ENCODE measurements at places on chromosomes 6 and 20.

- no peak for DNase-seq
Observed at GRCh38 chr20:56566621-56567020, 33.6 kb downstream of the FAM209B start.

- no peak for DNase-seq
Observed at GRCh38 chr20:49582413-49583334, 14.7 kb upstream of the PTGIS start.

DNA sequence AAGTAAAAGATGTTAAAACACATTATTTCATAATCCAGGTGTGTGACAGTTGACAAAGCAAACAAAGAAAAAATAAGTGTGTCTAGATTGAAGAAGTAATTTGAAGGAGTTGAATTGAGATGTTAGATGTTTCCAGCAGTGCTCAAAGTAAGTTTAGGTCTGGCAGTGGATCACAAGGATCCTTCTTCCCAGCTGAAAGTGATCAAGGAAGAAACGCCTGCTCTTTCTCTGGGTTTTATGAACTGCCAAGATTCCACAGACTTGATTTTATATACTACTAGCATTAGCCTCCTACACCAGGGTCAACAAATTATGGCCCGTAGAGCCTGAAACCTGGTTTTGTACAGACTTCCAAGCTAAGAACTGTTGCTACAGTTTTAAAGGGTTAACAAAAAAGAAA is 30.3 kb downstream of the STX7 start:
- no peak for DNase-seq

DNA sequence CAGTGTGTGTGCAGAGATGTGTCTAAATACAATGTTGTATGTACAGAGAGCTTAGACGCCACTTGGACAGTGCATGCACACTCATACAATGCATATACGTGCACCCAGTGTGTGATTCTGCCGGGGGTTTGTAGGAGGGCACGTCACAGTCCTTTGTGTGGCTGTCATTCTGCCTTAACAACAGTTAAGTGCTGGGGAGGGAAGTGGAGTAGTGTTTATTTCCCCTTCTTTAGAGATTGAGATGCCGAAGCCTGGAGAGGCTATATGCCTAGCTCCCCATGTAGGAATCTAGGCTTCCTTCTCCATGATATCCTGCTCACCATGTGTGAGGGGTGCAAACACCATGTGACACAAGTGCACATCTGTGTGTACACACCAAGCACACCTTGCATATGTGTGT is 38.2 kb downstream of the MDFI start:
- DNase-seq, result no peak

DNA sequence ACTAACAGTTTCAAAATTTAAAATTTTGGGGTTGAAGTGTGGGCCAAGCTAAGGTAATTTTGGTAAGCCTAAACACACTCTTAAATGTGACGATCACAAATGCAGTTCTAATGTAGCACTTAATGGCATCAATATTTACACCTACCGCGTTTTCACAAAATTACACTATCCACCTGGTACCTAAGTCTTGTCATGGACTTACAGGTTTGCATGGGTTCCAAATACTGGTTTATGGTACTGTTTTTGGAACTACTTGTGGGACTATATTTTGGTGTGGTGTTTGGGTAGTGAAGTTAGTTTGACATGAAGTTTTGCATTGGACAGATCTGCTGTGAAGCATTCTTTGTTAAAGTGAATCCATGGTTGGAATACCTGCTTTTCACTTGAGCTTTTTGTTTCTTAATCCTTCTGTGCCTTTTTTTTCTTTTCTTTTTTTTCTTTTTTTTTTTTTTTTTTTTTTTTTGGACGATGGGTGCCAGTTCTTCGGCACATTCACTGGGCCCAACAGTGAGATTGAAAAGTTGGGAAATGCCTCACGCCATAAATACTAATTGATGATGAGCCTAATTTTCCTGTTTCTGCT is 6.5 kb downstream of the SRSF3 start:
- no peak for DNase-seq

DNA sequence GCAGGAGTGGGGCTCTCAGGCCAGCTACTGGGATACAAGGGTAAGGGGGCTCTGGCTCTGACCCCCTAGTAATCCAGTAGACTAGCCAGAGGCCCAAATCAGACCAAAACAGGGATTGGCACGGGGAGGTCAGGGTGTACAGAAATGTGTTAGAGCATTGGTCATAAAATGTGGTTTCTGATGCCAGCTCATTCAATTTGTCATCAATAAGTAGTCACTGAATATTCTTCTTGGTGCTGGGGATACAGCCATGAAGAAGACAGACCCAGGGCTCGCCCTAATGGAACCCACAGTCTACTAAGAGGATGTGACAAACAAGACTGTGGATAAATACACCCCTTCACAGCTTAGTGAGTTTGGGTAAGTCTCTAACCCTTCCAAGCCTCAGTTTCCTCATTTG is 11.1 kb downstream of the MAP1LC3A start:
- DNase-seq, result no peak

DNA sequence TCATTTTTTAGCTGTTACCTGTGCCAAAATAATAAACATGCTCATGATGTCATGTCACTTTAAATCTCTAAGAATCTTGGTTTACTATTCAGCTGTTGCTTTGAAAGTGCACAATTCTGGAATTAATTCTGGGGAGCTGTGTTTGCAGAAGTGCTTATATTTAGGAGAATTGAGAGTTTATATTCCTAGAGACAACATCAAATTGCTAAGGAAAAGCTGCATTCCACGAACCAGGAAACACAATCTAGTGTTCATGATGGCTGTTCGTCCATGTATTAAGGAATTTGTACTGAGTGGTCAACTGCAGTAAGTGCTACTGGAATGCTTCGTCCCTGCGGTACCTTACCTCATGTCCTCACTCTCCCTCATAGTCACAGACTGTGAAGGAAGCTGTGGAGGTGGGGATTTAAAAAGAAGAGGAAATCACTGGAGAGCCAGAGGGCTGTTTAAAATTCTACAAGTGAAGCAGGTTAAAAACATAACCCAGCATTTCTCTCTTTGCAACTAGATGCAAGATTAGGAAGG is 161.0 kb downstream of the TRMT11 start:
- DNase-seq, result no peak

- DNase-seq, result no peak
Observed at GRCh38 chr20:38728911-38729642, 4.8 kb downstream of the SLC32A1 start.

DNA sequence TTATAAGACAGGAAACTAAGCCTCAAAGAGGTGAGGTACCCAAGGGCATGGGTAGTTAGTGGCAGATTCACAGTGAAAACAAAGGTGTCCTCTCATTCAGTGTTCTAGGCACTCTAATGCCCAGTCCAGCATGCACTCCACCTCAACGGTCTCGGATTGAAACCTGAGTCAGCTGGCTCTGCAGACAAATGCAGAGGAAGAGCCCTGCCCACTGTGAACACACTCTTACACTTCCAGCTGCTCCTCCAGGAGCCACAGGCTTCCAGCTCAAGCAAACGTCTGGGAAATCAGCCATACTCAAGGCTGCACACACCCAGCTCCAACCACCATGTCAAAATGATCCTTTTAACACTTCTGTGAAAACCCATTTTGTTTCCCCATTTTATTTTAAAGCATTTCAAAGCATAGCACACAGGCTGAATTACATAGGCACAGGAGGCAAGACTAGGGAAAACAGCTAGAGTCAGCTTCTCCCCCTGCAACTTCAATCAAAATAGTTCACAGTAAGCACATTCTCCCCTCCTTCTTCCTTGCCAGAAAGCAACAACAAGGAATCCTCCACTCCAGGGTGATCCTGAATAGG is 3.0 kb upstream of the IL17A start:
- DNase-seq, result no peak

DNA sequence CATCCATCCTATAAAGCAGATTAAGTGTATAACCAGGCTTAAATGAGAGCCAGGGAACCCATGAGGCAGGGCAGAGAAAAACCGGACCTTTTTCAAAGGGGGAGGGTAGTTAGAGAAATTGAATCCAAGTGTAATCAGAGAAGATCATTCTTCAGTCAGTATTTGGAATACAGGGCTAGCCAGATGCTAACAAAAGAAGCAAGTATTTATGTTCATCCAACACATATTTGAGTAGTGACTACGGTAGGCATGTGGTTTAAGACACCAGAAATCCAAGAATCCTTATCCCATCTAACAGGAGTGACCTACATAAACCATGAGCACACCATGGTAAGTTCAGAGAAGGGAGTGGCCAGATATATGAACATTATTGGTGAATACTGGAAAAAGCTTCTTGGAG is 46.8 kb upstream of the FAM83C start:
- no peak for DNase-seq

DNA sequence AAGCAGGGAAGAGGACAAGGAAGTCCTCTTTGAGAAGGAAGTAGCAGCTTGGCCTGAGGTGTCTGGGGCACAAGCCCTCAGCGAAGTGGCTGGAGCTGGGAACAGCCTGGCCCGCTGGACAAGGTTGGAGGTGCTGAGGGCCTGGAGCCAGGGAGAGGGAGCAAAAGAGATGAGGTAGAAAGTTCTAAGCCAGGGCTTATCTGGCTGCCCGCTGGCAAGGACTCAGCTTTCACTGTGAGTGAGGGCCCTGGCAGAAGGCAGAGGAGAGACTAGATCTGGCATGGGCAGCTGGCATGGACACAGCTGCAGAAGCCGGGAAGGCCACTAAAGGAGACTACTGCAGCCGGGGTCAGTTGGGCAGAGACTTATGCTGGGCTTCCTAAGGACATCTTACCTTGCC is 21.8 kb upstream of the PCMTD2 start:
- DNase-seq, result peak; percentile 87
